ENCODE measurements at places on chromosomes 6 and 20.
A peak's percentile ranks its signal among the peaks of the same experiment; 100 is the strongest.

DNA sequence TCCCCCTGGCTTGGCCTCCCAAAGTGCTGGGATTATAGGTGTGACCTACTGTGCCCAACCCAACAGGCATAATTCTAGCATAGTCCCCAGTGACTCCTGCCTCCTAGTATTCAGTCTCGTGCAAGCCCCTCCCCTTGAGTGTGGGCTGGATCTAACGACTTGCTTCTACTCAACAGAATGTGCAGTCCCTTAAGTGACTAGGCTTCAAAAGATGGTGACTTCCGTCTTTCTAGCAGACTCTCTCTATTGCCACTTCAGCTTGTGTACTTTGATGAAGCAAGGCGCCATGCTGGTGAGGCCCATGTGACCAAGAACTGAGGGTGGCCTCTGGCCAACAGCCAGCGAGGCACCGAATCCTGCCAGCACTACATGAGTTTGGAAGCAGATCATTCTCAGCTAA, 109.6 kb upstream of the TRAF3IP2 start:
- no peak for DNase-seq

DNA sequence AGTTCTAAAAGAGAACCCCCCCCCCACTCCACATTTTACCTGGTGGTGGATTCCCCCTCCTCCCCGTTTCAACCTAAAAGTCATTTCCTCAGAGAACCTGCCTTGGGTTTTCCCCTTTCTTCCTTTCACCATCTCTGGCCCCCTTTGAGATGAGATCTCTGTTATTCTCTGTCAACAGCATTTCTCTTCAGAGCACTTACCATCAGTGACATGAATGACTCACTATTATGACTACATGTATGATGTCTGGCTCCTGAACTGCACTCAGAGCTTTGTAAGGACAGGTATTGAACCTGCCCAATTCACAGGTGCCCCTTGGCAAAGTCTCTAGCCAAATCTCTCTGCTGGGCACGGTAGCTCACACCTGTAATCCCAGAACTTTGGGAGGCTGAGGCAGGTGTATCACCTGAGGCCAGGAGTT, 61.4 kb upstream of the JARID2 start:
- DNase-seq = no peak

GRCh38 chr6:34520645-34521462, 35.3 kb downstream of the SPDEF start:
- DNase-seq = no peak

- DNase-seq = no peak
These were observed 39.8 kb upstream of the RSPO3 start for GRCh38 chr6:127078669-127079068.

GRCh38 chr6:30565772-30566171, 5.5 kb upstream of the ABCF1 start:
- no peak for DNase-seq

- DNase-seq = no peak
These were observed 162.3 kb downstream of the FNDC1 start for GRCh38 chr6:159331451-159331850.

DNA sequence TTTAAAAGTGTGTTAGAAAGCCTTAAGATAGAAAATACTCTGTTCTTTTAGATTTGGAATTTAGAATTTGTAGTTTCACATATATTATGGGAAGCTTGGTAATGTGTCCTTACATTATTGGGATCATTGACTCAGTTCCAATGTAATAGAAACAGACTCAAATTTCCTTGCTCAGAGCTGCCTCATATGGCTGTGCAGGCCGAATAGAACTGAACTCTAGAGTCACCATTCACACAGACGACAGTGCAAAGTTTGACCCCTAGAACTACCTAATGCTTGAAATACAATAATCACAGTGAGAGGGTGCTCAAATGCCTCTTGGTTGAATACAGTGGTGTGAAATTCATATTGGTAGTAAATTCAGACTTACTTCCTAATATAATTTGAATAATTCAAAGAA, 482.7 kb upstream of the CITED2 start:
- DNase-seq = no peak

DNA sequence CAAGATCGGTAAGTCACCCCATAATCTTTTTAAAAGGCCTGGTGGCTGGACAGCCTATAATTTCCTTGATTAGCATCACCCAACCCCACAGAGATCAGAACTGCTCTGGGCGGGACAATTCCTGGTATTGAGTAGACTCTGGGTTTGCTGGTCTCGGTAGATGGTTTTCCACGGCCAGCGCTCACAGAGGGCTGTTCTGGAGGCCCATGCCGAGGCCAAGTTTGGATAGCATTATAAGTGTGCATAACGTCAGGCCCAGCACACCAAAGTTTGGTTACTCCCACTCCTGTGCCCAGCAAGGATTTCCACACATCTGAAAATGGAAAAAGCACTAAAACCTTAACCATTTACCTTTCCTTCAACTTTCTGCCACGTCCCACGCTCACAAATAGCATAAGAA, 104.7 kb upstream of the RREB1 start:
- no peak for DNase-seq

DNA sequence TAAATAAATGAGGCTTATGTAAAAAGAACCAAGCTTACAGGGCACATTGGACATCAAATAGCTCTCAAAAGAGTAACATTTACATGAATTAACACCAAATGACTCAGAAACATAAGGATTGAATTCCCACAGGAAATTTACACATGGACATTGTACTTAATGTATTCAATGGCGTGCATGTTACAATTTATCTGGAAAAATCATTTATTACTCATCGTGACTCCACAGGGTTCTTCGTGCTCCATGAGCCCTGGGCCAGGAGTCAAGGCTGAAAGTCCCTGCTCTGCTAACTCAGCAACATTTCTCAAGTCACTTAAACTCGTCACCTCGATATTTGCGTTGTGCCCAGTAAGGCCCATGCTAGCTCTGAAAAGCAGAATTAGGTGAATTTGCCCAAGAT, 158.5 kb downstream of the PHACTR1 start:
- peak; percentile 5 for DNase-seq

GRCh38 chr6:143294265-143294860, 156.1 kb downstream of the ADAT2 start:
- no peak for DNase-seq

- no peak for DNase-seq
These were observed 106.3 kb downstream of the TNFRSF21 start for GRCh38 chr6:47203266-47203937.

DNA sequence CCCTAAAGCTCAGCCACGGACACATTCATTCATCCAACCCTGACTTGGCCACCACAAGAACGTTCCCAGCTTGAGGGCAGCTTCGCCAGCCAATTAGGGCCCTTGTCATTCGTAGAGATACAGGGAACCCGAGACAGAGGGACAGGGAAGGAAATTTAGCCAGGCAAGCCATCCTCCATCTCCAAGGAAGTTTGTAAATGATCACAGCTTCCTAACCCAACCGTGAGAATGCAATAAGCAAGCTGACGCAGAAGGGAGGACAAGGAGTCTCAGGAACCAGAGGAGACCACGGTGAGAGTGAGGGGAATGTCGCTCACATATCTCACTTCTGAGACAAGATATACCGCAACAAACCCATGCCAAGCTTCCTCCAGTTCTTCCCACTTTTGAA, 1.4 kb downstream of the TRAM2 start:
- no peak for DNase-seq

DNA sequence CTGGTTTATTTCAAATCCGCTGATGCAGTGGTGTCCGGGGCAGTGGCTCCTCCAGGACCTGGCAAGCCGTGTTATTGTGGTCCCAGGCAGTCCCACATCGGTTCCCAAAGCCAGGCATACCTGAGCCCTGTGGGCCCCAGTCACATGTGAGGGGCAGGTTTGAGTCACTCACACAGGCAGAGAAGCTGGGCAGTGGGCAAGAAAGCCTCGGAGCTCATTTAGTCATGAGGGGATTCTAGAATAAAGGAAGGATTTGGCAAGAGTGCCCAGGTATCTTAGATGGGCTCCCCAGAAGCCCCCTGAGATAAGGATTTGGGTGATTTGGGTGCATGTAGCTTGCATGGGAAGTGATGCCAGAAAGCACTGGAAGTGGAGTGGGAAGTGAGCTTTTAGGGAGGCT, 37.3 kb downstream of the SYNDIG1 start:
- no peak for DNase-seq

DNA sequence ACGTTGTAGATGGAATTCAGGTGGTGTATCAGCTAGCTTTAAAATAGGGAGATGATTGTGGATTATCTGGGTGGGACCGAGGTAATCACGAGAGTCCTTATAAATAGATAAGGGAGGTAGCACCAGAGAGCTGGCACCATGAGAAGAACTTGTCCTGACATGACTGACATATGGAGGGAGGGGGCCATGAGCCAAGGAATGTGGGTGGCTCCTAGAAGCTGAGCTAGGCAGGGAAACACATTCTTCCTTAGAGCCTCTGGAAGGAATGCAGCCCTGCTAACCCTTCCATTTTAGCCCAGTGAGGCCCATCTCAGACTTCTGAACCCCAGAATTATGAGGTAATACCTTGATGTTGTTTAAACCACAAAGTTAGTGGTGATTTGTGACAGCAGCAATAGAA, 321.1 kb upstream of the SULF2 start:
- no peak for DNase-seq

DNA sequence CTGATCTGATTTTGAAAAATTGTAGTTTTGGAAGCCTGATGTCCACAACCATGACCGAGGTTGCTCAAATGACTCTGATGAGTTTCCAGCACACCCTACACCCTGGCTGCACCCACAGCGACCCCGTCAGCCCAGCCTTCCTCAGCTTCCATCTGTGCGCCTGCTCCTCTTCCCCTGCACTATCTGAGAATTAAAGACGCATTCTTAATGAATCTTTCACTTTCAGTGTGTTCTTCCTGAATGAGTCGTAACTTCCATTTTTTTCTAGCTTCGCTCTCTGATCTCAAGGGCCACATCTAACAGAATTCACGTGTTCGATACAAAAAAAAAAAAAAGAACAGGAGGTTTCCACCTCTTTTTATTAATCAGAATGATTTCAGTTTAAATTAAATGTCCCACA, 21.3 kb upstream of the RREB1 start:
- no peak for DNase-seq

DNA sequence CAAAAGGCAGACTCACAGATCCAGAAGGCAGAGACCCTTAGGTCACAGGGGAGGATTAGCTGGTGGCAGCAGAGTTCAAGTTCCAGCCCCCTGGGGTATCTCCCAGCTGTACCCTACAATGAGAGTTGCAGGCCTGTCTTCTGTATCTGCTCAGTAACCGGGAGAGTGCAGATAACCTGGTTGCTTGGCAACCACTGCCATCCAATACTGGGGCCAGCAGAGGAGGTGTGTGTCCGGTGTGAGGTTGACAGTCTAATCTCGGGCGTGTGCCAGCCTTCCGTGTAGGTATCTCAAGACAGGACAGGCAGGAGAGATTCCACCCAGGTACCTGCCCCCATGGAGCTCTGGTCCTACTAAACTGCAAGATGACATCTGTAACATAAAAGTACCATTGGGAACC, 56.6 kb upstream of the TBC1D7 start:
- no peak for DNase-seq

DNA sequence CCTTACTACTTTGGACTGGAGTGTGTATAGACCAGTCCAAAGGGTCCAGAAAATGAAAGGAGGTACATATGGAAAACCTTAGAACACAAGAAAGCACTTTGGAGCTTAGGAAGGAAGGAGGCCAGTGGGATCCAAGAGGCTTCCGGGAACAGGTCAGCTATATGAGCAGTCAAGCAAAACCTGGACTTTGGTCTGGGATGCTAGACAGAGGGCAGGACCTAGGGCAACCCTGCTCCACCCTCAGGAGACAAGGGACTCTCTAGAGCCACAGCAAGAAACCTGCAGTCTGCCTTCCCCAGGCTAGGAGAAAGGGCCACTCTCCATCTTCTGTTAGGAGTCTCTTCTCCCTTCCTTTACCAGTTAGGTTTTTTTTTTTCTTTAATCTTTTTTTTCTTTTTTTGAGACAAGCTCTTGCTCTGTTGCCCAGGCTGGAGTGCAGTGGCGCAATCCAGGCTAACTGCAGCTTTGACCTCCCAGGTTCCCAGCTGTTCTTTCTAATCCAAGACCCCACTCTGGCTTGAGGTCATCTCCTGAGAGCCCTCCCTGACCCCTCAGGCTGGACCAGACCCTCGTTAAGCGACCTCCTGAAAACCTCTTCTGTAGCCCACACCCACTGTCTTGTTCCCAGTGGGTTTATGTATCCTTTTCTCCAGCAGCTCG, 4.6 kb downstream of the KCNK5 start:
- no peak for DNase-seq

- DNase-seq = no peak
These were observed 28.3 kb upstream of the NHSL1 start for GRCh38 chr6:138527411-138528088.

GRCh38 chr6:90175627-90176538, 120.8 kb downstream of the BACH2 start:
- no peak for DNase-seq

DNA sequence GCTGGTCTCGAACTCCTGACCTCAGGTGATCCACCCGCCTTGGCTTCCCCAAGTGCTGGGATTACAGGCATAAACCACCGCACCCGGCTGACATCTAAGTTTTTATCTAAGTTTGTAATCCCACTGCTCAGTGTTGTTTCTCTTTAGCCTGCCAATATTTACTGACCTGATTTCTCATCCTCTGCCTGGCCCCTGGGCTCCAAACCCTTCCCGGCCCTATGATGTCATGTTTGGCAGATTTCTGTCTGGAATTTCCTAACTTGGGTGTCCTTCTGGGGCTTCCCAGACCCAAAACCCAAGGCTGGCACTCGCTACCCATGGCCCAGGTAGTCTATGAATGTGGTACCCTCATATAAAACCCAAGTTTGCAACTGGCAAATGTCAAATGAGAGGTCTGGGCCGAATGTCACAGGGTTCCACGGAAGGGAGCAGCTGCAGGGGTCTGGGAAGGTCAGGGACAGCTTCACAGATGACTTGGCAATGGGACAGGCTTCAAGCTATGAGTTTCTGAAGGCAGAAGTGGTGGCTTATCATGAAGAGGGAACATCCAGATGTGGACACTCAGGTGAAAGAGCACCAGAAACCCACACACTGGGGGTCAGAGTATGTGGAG, 54.9 kb downstream of the TMEM170B start:
- DNase-seq = no peak

DNA sequence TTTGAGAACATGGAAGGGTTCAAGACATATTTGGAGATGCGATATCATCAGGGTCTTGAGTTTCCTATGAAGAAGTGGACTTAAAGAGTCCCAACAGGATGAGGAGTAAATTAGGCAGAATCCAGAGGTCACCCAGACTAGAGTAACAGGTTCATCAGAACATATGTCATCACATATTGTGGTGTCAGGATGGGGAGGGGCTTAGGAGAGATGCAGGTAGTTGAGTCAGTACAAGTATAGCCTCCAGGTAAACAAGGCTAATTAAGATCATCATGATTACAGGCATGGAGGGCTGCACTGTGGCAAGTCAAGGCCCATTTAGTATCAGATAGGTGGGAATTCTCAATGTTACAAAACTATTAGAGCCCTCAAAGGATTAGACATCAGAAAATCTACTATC, 90.1 kb upstream of the PAK5 start:
- no peak for DNase-seq

- no peak for DNase-seq
These were observed 15.1 kb downstream of the HIVEP2 start for GRCh38 chr6:142929751-142930358.

GRCh38 chr6:18117136-18117535, 5.3 kb downstream of the NHLRC1 start:
- no peak for DNase-seq

Data from kidney capillary endothelial cell (primary cell).